CD4-positive, alpha-beta T cell treated with Interleukin-17A for 1 hour (primary cell): ENCODE measurements at places on chromosomes 2 and 18.

DNA sequence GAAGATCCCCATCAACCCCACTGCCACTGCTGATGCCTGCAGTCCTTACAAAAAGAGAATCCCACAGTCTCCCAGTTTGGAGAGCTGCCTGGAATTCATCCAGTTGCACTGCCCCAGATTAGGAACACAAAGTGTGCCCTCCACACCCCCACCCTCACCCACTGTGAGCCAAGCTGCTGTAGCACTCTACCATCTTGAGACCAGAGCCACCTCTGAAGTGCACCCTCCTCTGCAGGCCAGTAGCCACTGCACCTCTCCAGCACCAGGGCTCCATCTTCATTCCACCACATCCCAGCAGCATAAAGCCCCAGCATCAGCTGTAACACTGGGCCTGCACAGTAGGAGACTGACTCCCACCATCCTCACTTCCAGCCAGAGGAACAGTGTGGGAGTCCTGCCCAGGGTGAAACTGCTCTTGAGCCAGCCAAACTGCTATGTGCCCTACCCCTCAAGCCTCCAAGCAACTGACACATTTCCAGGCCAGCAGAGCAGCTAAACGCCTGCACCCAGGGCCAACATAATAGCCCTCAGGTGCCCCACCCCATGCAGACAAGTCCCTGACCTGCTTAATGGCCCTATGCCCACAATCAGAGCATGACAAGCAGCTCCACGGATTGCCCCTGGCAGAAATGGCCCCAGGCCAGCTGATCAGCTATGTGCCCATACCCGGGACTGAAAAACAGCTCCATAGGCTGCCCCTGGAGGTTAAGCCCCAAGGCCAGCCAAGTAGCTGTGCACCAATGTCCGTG is 206.0 kb downstream of the ATAD2B start:
- no peak for DNase-seq

GRCh38 chr2:26989156-26989555 is 18.7 kb downstream of the MAPRE3 start:
- no peak for DNase-seq

GRCh38 chr18:66346833-66347588 is 256.9 kb downstream of the CDH19 start:
- DNase-seq = no peak

DNA sequence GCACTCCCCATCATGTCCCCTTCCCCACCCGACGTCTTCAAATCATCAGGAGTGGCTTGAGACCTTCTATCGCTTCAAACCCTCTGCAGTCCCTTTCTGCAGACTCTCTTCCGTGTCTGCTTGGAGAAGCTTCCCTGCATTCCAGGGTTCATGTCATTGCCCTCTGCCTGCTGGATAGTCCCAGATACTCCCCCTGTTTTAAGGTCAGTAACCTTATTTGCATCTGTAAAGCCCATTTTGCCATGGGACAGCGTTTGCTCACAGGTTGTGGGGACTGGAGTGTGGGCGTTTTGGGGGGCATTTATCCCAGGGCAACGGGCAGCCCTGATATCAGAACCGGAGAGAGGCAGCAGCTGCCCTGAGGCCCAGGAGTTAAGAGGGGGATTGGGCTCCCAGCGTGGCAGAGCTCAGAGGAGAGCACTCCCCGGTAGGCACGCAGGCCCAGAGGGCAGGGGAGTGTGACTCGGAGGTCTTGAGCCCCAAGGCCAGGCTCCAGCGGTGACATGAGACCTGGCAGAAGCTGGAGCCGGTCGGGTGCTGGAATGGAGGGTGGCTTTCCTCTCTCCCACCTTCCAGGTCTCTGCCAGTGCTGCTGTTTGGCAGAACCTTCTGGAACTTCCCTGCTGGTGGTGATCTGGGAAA is 73.8 kb downstream of the RTP5 start:
- DNase-seq = no peak

DNA sequence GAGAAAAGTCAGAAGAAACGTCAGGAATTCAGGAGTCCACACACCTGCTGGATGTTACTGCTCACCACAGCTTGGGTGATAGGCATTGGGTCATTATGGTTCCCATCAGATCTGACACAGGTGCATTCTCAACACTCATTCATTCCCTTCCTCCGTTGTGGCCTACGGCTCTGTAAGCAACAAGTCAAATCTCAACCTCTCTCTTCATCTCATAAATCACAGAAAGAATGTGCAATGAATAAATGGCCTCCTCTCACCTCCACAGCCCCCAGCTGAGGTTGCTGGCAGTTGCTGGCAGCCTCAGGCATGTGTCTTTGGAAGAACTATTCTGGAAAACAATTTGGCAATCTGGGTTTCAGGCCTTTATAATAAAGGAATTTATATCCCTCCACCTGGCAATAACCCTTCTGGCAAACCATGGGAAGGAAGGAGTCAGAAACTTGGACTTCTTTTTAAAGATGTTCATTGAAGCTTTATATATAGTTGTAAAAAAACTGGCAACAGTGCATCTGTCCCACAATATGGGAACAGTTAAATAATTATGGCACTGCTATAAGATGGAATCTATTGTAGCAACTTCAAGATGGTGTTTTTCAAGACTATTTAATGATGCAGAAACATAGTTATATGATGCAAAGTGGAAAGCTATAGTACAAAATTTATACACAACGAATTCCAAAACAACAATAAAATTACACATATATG is 175.4 kb downstream of the ANAPC1 start:
- DNase-seq = no peak

- no peak for DNase-seq
These were observed 36.8 kb downstream of the SPC25 start for GRCh38 chr2:168853471-168853870.

GRCh38 chr18:63249771-63250170 is 69.8 kb downstream of the BCL2 start:
- DNase-seq = no peak

- no peak for DNase-seq
These were observed 166.2 kb downstream of the ACKR3 start for GRCh38 chr2:236735825-236736238.

- no peak for DNase-seq
These were observed 57.5 kb downstream of the KIF5C start for GRCh38 chr2:148932536-148932935.

- no peak for DNase-seq
These were observed 36.5 kb downstream of the GALNT14 start for GRCh38 chr2:31101701-31102100.

- DNase-seq = no peak
These were observed 29.7 kb downstream of the MEP1B start for GRCh38 chr18:32219431-32220018.
